ENCODE measurements at places on chromosomes 2 and 18.

DNA sequence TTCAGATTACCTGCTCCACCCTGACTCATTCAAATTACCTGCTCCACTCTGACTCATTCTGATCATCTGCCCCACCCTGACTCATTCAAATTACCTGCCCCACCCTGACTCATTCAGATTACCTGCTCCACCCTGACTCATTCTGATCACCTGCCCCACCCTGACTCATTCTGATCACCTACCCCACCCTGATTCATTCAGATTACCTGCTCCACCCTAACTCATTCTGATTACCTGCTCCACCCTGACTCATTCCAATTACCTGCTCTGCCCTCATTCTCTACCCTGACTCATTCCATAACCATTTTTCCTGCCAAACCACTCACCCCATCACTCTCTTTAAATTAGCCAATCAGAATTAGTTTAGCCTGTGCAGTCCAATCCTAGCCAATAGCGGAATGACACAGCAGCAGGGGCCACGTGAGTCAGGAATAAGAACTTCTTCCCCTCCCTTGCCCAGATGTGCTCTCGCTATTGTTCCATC is 26.2 kb downstream of the CFAP53 start:
- DNase-seq, result no peak

GRCh38 chr18:318791-319291 is 51.0 kb upstream of the THOC1 start:
- DNase-seq, result no peak

DNA sequence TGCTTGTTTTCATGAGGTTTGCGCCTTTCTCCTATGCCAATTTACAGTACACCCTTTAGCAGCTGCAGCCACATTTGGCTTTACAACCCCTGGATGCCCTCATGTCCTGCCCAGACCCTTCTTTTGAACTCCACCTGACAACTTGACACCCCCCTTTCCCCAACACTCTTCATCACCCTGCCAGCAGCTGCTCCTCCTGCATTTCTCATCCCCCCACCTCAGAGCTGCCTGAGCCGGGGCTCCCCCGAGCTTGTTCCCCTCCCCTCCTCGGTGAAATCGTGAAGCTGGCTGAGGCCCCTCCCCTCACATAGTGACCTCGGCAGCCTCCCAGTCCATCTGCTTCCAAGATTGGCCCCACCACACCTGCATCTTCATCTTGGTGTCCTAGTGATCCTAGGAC is 40.5 kb downstream of the LRRFIP1 start:
- DNase-seq, result no peak

- no peak for DNase-seq
Measured at GRCh38 chr18:44943311-44943881, 262.7 kb downstream of the SETBP1 start.

GRCh38 chr2:46983065-46983801 is 67.6 kb upstream of the MCFD2 start:
- DNase-seq, result no peak

DNA sequence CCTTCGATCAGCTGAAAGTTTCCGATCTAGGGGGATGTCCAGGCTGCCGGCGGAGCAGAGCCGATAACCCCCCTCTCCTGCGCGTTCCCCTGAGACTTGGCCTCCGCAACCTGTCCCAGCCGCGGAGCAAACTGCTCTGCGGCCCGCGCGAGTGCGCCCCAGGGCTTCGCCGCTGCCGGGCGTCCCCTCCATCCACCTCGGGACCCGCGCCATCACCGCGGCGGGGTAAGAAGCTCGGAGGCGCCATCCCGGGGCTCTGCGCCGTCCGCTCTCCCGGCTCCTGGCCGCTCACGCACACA is 990 bp upstream of the GDF7 start:
- no peak for DNase-seq

DNA sequence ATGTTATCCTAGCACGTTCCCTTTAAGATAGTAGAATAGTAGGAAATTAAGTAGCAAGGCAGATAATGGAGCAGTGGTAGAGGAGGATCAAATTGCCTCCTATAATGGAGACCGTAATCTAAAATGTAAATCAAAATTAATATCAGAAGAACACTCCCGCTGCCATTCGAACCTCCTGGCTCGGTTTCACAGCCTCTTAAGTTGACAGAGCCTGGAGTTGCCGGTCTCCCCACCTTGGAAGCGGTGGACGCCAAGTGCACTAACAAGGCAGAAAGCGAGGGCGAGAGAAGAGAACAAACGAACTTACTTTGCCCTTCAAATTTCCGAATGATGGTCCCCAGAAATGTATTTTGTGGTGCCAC is 450 bp downstream of the KCNH7 start:
- DNase-seq, result no peak

DNA sequence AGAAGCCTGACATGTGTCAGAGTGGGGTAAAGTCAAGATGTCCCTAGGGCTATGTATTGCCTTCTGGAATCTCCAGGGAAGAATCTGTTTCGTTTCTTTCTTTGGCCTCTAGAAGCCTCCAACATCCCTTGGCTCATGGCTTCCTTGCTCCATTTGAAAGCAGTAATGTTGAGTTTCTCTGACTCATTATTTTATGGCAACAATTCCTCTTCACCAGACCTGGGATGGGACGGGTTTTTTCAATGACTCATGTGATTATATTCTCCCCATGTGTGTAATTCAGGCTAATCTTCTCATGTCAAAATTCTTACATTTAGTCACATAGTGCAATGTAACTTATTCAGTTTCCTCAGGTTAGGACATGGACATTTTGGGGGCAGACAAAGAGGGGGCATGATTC is 1038.6 kb downstream of the CBLN2 start:
- no peak for DNase-seq

GRCh38 chr2:143397884-143398614 is 268.8 kb downstream of the ARHGAP15 start:
- DNase-seq, result no peak

- no peak for DNase-seq
Measured at GRCh38 chr18:2898186-2898640, 51.4 kb downstream of the EMILIN2 start.

DNA sequence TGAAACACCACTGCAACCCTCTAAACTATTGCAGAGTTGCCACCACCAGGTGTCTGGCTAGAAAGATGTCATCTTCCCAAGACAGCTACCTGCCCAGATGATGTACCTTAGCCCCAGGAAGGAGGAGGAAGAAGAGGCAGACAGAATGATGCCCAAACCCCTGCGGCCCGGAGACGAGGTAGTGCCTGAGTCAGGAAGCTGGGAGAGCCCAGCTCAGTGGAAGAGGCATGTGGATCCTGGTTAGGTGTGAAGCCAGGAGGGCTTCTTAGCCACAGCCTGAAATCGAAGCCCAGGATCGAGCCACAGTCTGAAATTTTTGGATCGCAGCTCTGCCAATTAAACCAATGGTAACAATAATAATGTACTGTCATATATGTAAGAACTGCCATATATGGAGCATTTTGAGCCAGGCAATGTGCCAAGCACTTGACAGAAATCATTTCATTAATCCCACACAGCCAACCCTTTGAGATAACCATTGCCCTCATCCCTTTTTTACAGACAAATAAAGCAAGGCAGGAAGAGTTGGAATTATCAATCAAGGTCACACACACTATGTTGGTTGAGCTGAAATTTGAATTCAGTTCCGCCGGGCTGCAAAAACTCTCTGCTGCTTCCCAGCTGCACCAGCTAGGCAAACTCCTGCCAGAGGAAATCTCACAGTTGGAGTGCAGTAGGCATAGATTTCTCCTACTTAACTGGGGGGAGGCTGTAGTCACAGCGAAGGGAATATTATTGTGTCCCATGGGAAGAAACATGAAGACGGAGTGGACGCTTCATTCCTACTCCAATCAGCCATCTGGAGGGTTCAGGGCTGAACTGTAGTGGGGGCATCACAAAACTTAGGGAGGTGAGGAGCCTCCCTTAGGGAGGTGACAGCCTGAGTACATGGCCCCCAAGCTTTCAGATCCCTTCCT is 19.4 kb upstream of the CYP1B1 start:
- no peak for DNase-seq

GRCh38 chr2:108938077-108938710 is 50.8 kb downstream of the EDAR start:
- no peak for DNase-seq

- DNase-seq, result no peak
Measured at GRCh38 chr18:49052891-49053644, 102.3 kb upstream of the SMAD7 start.

- no peak for DNase-seq
Measured at GRCh38 chr2:2810504-2810903, 479.4 kb upstream of the MYT1L start.

- DNase-seq, result no peak
Measured at GRCh38 chr2:164388511-164388910, 232.8 kb downstream of the GRB14 start.

DNA sequence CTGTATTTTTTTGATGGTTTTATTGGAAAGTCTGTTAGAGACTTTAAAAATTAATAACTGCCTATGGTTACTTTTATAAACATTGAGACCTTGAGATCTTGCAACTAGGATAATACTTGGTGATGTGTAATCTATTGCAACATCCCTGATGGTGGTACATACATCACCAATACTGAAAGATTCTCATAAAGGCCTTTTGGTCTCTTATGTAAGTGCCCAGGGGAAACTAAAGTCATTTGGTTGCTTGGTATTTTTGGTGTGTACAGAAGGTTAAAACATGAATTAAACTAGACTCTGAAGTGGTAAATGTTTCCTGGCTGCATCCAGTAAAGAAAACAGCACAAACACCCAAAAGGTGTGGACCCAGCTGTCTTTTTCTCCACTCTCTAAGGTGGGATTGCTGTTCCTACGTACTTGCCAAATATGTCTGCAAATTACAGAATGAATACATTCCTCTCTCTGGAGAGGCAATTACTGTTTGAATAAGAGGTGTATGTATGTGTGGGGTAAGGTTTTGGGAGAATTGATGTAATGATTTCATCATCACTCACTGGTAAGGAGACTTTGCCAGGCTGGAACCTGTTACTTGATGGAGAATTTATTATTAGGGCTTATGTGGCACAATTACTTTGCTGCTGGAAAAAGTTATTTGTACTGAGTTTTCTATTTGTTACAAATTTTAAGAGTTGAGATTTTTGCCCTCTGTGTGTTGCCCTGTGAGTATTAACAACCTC is 3.6 kb downstream of the B3GNT2 start:
- DNase-seq, result no peak

DNA sequence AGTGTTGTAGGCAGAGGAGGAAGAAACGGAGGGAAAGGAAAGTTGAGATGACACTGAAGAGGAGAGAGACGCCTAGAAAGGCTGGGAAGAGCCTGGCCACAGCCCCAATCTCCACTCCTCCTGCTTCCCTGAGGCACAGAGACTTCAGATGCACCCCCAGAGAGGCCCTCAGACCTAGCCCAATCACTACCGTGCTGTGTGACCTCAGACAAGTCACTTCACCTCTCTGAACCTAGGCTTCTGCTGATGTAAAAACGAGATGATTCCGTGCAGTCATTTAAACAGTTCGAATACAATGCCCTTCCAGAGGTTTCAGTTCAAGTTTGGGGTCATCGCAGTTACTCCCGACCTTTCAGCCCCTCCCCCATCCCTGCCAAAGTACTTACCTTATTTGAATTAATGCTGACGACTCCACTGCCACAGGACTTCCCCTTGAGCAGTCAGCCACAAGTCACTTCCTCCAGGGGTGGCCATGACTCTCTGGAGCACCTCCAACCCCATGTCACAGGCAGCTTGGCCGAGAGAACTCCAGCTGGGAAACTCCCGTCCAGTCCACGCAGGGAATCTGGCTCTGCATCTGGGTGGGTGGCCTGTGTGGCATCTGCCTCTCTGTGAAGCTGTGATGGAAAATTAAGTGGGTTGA is 105.2 kb upstream of the ID2 start:
- DNase-seq, result no peak

GRCh38 chr2:46984642-46985476 is 69.3 kb upstream of the MCFD2 start:
- peak; percentile 50 for DNase-seq

All from stimulated activated CD4-positive, alpha-beta T cell treated with anti-CD3 and anti-CD28 coated beads, Interleukin-2, amount 100 ng/mL, for 48 hours (primary cell).